ENCODE measurements at places on chromosomes 7 and 10.

- no peak for DNase-seq
Measured at GRCh38 chr7:36860681-36861080, 136.4 kb upstream of the AOAH start.

GRCh38 chr7:38191791-38192190 is 13.7 kb downstream of the STARD3NL start:
- no peak for DNase-seq

- DNase-seq = no peak
Measured at GRCh38 chr10:103969857-103970627, 3.1 kb downstream of the SLK start.

DNA sequence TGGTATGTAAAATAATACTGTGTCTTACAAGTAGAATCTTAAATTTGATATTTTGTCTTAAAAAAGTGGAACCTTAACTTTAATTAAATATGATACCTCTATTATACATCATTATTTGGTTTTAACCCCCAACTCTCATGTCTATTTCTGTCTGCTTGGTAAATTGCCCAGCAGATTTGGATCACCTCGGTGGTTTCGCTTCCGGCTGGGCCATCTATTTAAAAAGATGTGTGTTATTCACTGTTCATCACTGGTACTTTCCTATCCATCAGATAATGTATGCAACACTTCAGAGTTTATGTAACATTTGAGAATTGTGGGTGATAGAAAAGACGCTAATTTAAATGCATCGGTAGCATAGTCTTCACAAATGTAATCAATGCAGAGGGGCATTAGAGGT is 119.7 kb downstream of the SND1 start:
- no peak for DNase-seq

DNA sequence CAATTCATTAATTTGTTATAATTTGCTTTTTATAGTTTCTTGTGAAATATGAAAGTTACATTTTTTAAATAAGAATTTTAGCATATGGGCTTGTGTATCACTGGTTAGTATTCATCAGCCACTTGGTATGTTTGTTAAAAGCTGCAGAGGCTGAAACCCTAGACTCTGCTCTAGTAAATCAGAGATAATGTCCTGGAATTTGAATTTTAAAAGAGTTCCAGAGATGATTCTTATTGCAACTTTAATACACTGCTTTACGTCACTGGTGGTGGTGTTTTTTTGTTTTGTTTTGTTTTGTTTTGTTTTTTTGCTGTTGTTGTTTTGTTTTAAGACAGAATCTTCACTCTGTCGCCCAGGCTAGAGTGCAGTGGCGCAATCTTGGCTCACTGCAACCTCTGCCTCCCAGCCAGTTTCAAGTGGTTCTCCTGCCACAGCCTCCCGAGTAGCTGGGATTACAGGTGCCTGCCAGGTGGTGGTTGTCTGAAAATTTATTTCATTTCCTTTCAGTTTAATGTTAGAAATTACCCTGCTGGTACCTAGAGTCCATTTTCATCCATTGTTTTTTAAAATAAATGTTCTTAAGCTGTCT is 43.8 kb downstream of the PTPN12 start:
- no peak for DNase-seq

DNA sequence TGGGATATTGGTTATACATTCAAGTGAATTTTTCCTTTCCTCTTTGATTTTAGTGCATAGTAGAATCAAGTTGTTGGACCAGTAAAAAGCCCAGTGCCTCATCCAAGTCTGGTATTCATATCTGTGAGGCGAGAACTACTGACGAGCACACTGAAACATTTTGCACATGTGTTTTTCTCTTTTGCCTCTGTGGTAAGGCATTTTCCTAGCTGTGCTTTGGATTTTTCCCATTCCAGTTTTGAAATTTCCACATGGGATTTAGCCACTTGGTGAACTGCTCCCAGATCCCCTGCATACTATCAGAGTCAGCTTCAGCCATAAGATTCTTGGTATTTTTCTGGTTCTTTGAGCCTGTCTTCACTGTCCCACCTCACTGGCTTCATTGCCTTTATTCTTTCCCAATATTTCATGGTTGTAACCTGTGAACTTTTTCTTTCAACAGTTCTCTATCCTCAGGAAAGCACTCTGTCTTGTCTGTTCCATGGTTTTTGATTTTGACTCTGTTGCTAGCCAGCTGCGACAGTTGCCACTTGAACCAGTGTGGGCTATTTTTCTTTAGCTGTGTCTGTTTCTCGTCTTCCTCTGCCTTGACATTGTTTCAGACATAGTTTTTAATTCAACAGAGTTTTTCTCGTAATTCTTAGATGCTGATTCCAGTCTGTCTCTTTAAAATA is 239.0 kb downstream of the REEP3 start:
- DNase-seq = no peak

DNA sequence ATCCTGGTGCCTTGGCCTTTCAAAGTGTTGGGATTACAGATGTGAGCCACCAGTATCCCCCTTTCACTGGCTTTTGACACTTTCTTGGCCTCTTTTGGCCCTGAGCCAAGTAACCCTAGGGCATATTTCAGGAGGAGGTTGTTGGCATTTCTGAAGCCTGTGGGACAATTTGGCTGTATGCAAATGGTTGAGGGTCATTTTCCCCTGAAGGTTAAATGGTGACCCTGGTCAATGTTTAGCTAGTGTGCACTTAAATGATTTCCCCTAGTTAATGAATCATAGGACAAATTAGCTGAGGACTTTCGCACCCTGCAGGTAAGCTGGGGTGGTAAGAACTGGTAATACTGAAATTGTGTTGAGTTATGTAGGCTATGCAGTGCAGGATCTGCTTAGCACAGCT is 660.5 kb downstream of the LRMDA start:
- DNase-seq = no peak

DNA sequence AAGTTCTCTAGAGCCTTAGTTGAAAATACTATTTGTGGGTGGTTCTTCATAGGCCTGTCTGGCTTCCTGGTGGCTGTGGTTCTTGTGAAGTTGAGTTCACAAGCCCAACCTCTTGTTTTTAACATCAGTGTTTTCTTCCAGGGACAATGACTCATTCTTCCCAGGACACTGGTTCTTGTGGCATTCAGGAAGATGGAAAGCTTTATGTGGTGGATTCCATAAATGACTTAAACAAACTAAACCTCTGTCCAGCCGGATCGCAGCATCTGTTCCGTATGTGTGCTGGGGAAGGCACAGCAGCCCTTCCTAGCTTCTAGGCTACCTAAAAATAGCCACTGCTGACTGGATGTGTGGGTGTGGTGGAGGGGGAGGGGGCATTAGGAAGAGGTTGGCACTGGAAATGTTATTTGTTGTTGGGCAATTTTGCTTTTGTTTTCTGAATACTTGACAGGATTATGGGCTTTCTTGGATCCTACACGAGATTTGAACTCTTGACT is 3.9 kb downstream of the LSMEM1 start:
- no peak for DNase-seq

DNA sequence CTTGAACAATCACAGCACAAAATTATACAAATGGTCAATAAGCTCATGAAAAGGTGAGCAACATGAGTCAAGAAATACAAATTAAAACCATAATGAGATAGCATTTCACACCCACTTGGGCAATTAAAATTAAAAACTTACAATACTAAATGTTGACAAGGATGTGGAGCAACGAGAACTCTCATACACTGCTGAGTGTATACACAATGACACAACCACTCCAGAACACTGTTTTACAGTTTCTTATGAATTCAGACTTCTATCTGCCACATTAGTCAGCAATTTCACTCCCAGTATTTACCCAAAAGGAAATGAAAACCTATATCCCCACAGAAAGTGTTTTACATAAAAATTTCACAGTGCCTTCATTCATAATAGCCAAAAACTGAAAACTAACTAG is 31.1 kb downstream of the GDI2 start:
- no peak for DNase-seq

- DNase-seq = no peak
Measured at GRCh38 chr7:39084349-39084748, 106.6 kb downstream of the POU6F2 start.

- no peak for DNase-seq
Measured at GRCh38 chr7:98840722-98841121, 29.1 kb downstream of the TMEM130 start.

- DNase-seq = no peak
Measured at GRCh38 chr10:31590023-31590800, 271.2 kb downstream of the ZEB1 start.

DNA sequence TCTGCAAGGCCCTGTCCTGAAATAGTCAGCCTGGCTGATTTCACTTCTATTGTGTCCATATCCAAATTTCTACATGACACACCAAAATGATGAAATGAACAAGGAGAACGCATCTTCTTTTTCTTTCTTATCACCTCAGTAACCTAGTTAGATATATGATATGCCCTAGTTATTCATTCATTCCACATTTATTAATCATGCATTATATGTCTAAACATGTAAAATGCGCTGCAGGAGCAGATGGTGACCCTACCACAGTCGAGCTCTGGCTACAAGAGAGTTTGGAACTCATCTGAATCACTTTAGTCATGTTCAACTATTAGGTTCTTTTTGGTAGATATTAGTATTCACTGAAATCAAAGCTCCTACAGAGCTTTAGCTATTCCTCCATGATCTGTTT is 31.8 kb upstream of the VPS41 start:
- DNase-seq = no peak

- no peak for DNase-seq
Measured at GRCh38 chr10:14382022-14382421, 51.3 kb upstream of the FRMD4A start.

DNA sequence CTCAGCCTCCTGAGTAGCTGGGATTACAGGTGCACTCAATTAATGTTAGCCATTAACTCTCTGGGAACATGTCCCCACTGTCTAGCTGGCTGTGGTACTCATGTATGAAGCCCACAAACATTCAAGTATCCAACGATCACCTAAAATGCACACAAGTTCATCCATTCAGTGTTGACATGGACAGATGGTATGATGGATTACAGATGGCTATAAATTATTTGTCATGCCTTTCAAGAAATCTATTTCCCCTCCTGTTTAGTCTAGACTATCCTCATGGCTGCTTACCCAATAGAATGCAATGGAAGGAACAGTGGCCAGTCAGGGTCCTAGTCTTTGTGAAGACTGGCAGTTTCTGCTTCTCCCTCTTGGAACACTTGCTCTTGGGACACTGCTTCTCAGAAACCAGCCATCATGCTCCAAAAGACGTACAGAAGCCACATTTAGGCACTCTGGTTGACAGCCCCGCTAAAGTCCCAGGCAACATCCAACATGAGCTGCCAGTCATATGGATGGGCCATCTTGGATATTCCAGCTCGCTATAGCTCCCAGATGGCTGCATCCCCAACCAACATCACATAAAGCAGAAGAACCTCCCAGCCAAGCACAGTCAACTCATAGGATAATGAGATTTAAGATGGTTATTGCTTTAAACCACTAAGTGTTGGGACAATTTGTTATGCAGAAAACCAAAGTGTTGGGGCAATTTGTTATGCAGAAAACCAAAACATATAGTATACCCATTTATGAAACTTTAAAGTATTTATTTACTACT is 33.1 kb downstream of the MYL10 start:
- DNase-seq = no peak

- DNase-seq = no peak
Measured at GRCh38 chr10:14674376-14675050, 100.2 kb downstream of the FAM107B start.

DNA sequence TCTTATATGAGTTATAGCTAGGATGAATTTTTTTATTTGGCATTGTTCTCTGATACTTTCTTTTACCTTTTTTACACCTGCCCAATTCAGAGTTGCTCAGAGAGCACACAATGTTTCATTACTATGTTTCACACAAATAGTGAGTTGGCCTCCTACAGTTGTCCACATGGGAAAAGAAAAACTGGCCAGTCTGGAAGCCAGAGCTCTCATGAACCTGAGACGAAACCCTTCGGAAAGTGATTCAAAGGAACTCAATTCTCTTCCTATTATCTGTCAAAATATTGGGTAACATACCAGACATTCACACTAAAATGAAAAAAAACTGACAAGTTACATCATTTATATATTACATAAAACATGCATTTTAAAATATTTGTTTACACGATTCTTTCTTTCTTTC is 15.3 kb downstream of the SCRN1 start:
- no peak for DNase-seq

DNA sequence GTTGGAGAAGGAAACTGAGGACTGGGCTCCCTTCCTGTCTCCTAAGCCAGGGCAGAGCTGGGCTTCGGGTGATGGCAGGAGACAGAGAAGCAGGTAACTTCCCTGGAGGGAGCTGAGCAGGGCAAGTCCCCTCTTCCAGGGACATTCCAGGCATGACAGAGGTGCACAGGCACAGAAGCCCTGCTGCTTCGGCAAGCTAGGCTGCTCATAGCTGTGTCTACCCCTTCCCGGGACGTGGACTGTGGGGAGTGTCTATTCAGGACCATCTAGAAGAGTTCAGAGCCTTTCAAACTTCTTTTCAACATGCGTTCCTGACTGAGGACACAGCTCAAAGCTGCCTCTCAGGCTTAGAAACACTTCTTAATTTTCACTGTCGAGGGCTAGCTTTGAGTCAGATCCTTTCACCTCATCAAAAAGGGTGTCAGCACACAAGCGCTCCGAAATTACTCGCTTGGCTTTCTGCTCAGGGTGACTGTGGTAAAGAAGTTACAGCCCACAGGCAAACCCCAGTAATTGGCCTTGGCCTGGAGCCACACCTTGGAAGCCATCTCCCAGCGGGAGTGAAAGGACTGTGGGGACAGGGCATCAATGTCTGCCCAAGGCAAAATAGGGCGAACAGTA is 63.7 kb upstream of the STEAP1B start:
- DNase-seq = no peak

- no peak for DNase-seq
Measured at GRCh38 chr10:117677890-117678500, 135.4 kb downstream of the EMX2 start.

DNA sequence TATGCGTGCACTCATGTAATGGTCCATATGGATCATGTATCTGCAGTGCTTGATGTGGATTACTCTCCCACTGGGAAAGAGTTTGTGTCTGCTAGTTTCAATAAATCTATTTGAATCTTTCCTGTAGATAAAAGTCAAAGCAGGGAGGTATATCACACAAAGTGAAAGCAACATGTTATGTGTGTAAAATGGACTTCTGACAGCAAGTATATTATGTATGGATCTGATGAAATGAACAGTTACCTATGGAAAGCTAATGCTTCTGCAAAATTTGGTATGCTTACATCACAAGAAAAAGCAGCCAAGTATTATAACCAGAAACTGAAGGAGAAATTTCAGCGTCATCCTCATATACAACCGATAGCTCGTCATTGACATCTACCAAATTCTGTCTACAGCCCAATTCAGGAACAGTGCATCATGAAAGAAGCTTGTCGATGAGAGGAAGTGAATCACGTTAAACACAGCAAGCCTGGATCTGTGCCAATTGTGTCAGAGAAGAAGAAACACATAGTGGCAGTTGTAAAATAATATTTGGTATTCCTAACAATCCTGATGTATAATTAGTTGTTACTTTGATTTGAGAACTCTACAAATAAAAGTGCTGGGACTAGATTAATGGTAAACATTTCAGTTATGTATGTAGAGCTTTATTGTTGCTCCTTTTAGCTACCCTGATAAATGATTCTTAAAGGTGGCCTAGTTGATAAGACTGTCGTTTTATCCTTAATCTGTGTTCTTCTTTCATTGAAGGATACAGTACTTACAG is 14.2 kb upstream of the SYPL1 start:
- no peak for DNase-seq

- no peak for DNase-seq
Measured at GRCh38 chr7:47273088-47273487, 308.8 kb downstream of the TNS3 start.

- DNase-seq = no peak
Measured at GRCh38 chr10:31769564-31769963, 159.1 kb downstream of the ARHGAP12 start.

- DNase-seq = no peak
Measured at GRCh38 chr10:36066850-36067249, 424.8 kb upstream of the FZD8 start.

- DNase-seq = no peak
Measured at GRCh38 chr10:92644921-92645320, 44.8 kb upstream of the HHEX start.

- no peak for DNase-seq
Measured at GRCh38 chr7:117619681-117620080, 139.9 kb downstream of the CFTR start.

Measured in esophagus squamous epithelium (tissue), 5 donors.